ENCODE measurements at places on chromosomes 4 and X. TPM values are rescaled to one million over a fixed set of nuclear protein-coding genes. Genes with fewer than 3 reads are reported as not detected.

- DNase-seq: peak; percentile 74
Observed at GRCh38 chr4:16226816-16227461, 668 bp upstream of the TAPT1 start.

DNA sequence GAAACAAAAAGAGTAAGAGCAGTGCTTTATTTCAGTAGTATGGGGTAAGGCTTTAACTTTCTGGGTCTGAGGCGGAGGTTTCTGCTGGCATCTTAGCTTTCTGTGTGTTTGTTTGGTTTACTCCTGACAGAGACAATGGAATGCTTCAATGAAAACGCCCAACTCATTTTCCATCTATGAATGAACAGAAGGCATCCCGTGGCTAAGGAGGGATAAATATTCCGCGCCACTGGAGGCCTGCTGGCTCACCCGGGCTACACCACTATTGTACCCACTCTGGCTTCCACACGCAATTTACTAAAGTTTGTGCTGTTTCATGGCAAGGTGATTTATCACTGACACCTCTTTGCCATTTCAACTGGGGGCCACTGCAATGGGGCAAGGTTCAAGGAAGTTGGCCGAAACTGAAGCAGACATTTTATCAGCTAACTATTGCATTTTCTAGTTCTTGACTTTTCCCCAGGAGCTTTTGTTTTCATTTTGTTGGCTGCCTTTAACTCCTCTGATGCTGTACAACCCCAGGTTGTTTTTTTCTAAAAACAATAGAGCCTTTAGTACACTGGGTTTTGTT, 32.8 kb upstream of the PPARGC1A start:
- DNase-seq: no peak

The LEF1 gene
- total RNA-seq: 0.47 TPM

GRCh38 chrX:40003428-40004245, 94.1 kb downstream of the BCOR start:
- DNase-seq: no peak

- no peak for DNase-seq
Observed at GRCh38 chr4:165106518-165106917, 6.1 kb downstream of the TMEM192 start.

The ATP7A gene
- total RNA-seq: 4.8 TPM

The MED12 gene
- total RNA-seq: 18.3 TPM

GRCh38 chrX:107025545-107025944, 25.5 kb upstream of the MORC4 start:
- DNase-seq: no peak

DNA sequence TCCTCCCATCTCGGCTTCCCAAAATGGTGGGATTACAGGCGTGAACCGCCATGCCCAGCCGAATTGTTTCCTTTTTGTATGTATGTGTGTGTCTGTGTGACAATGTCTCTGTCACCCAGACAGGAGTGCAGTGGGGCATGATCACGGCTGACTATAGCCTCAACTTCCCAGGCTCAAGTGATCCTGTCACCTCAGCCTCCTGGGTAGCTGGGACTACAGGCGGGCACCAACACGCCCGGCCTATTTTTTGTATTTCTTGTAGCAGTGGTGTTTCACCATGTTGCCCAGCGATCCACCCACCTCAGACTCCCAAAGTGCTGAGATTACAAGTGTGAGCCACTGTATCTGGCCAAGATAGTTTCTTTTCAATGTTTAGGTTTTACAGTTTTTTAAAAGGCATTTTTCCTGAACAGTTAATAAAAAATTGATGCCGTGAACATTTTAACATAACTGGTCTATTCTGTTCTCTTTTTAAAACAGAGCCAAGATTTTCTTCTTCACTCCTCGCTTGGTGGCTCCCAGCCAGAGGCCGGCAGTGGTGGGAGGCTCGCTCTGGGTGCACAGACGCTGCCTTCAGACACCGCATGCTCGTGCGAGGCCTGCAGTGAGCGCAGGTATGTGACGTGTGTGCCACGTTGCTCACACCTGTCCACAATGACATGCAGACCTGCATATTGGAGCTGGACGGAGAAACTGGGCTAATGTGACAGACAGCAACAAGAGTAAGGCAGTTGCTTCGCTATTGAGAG, 88.5 kb downstream of the FAM193A start:
- peak; percentile 43 for DNase-seq

The ATP11C gene
- total RNA-seq: 3.2 TPM

DNA sequence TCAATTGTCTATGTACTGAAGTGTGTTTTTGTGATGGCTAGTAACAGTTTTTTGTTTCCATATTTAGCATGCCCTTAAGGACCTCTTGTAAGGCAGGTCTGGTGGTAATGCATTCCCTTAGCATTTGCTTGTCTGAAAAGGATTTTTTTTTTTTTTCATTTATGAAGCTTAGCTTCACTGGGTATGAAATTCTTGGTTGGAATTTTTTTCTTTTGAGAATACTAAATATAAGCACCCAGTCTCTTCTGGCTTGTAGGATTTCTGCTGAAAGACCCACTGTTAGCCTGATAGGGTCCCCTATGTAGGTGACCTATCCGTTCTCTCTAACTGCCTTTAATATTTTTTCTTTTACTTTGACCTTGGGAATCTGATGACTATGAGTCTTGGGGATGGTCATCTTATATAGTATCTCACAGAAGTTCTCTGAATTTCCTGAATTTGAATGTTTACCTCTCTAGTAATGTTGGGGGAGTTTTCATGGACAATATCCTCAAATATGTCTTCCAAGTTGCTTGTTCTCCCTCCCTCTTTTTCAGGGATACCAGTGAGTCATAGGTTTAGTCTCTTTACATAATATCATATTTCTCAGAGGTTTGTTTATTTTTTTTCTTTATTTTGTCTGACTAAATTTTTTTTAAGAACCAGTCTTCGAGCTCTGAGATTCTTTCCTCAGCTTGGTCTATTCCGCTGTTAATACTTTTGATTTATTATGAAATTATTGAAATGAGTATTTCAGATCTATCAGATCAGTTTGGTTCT, 157.1 kb upstream of the PGRMC2 start:
- no peak for DNase-seq

The C4orf50 gene
- 0.02 TPM for total RNA-seq

DNA sequence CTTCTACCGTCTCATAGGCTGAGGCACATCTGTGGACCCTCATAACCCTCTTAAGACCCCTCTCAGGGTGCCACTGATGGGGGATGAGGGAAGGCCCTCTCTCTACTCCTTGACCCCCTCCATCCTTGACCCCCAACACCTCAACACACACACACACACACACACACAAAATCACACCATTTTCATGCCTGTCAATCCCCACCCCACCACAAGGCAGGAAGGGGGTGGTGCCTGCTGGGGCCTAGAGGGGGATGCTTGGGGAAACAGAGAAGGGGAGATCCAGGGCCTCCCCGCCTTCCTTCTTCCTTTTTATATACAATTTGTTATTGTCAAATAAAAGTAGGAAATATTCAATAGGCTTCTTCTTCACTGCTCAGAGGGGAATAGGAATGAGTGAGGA, 1.2 kb upstream of the EBP start:
- no peak for DNase-seq

- DNase-seq: no peak
Observed at GRCh38 chr4:139934057-139934707, 219.8 kb downstream of the MAML3 start.

GRCh38 chrX:51874123-51874522, 19.3 kb upstream of the MAGED1 start:
- DNase-seq: no peak

GRCh38 chr4:187125062-187125461, 401.4 kb upstream of the FAT1 start:
- no peak for DNase-seq

DNA sequence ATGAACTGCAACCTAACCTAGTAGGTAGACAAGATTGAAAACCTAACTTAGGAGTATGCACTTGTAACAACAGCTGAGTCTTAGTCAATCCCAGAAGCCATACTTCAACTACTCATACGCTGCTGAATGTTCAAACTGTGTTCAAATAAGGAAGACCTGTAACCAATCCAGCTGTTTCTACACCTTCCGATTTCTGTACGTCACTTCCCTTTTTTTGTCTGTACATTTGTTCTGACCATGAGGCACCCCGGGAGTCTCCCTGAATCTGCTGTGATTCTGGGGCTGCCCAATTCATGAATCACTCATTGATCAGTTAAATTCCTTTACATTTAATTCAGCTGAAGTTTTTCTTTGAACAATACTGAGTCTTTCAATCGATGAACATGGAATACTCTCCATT, 89.5 kb downstream of the BMP3 start:
- DNase-seq: no peak

- DNase-seq: no peak
Observed at GRCh38 chr4:181523973-181524372, 719.2 kb upstream of the TENM3 start.

The S100G gene
- total RNA-seq: not detected

The RGN gene
- 18.7 TPM for total RNA-seq
